ENCODE measurements at places on chromosomes 5 and 9. TPM values are rescaled to one million over a fixed set of nuclear protein-coding genes. Genes with fewer than 3 reads are reported as not detected.

The FCN2 gene
- not detected for polyA plus RNA-seq

The GRIA1 gene
- polyA plus RNA-seq: not detected

The TRPM6 gene
- 1.5 TPM for polyA plus RNA-seq

The SNAPC4 gene
- polyA plus RNA-seq: 10.3 TPM

The BNC2 gene
- 6.2 TPM for polyA plus RNA-seq

The ARRDC1 gene
- polyA plus RNA-seq: 22.5 TPM

The CDX1 gene
- polyA plus RNA-seq: not detected

The SLCO6A1 gene
- not detected for polyA plus RNA-seq

The SCGB3A2 gene
- polyA plus RNA-seq: not detected

The LCP2 gene
- polyA plus RNA-seq: not detected

The CERCAM gene
- polyA plus RNA-seq: 26.1 TPM

The PCDHGA4 gene
- polyA plus RNA-seq: 0.10 TPM

The SLC36A2 gene
- polyA plus RNA-seq: not detected

The WHRN gene
- 2.7 TPM for polyA plus RNA-seq

The CDKN2B gene
- not detected for polyA plus RNA-seq

The FRMPD1 gene
- polyA plus RNA-seq: 0.03 TPM
